ENCODE measurements at places on chromosomes 5 and 9.

GRCh38 chr9:89865357-89865756 is 260.5 kb downstream of the GADD45G start:
- DNase-seq, result no peak

GRCh38 chr5:169527066-169527465 is 56.5 kb upstream of the SPDL1 start:
- DNase-seq, result no peak

GRCh38 chr5:168076561-168076991 is 214.9 kb upstream of the WWC1 start:
- no peak for DNase-seq

GRCh38 chr5:59703789-59704188 is 189.7 kb downstream of the PDE4D start:
- no peak for DNase-seq

DNA sequence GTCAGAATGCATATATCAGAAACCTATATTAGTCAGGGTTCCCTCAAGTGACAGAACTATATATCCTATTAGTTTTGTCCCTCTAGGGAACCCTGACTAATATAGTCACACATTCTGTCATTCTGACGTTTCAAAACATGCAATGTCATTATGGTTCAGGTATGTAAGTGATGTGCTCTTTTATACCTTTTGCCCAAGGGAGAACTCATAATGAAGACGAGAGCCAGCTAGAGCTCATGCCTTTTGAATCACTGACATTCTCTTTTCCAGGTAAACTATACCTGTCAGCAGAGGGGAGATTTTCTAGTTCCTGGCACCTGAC is 576.7 kb downstream of the LRRC70 start:
- no peak for DNase-seq

GRCh38 chr5:428219-428618 is 14.8 kb upstream of the EXOC3 start:
- DNase-seq, result no peak

DNA sequence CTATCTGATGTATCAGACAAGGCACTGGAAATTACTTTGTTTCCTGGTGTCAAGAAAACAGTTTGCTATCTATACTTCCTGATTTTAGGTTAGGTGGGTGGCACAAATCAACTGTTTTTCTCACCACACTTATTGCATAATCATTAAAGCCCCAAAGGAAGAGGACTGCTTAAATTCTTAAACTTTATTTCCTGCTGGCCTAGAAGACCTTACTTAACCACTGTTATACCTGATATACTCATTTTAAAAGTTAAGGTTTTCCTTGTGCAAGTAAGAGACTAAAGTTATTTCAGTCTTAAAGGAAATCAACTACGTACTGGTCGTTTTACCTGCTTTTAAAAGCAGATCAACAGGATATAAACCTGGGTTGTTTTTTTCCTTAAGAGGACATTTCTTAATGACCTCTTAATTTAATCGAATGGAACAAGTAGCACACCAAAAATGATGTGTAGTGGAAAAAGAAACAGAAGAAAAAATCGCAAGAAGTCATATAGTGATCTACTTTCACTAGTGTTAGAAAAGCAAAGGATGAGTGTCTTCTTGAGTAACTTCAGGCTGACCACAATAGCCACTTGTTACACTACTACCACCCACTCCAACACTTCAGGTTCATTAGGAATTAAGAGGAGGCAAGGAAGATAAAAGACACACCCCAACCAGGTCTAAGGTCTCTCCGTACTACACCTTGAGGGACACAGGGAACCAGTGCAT is 974 bp downstream of the CLINT1 start:
- no peak for DNase-seq

GRCh38 chr5:138950421-138951031 is 75.4 kb upstream of the LRRTM2 start:
- DNase-seq, result no peak

GRCh38 chr9:98795970-98796363 is 388 bp downstream of the ANKS6 start:
- DNase-seq, result no peak

DNA sequence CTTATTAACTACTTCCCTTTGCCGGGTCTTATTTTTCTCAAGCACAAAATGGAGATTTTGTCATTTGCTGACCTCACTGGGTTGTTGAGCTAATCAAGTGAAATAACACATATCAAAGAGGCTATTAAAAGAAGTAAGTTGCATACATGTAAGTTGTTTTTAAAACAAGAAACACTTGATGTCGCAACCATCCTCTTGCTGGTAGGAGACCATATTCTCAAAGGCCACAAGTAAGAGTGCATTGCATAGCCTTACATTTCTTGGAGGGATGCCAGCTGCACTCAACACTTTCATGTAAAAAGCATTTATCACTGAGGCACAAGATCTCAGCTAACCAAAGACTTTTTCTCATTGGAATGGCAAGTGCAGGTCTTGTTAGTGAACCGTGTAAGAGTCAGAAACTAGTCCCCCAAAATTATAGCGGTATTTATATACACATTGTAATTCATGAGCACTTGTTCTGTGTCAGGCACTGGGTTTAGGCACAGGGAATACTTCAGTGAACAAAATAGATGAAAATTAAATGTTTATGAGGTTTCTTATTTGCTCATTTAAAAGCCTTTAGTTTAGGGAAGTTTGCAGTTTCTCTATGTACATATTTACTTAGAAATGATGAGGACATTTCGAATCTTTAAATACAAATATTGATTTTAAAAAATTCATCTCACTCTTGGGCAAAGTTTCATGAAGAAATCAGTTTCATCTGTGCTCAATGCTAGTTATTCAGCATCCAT is 72.0 kb downstream of the ZFAND5 start:
- DNase-seq, result no peak

- DNase-seq, result no peak
Observed at GRCh38 chr5:1751026-1751863, 48.4 kb downstream of the MRPL36 start.

- DNase-seq, result no peak
Observed at GRCh38 chr5:41843456-41844370, 26.5 kb downstream of the OXCT1 start.

DNA sequence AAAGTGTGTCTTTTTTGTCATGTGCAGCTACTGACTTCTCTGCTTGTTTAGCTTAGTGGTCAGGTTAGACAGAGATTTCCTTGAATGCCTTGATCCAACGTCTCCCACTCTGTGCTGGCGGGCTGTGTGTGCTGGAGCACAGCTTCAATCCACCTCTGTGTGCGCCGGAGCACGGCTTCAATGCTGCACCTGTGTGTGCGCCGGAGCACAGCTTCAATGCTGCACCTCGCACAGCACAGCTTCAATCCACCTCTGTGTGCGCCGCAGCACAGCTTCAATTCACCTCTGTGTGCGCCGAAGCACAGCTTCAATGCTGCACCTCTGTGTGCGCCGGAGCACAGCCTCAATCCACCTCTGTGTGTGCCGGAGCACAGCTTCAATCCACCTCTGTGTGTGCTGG is 69.0 kb upstream of the PHYKPL start:
- no peak for DNase-seq

GRCh38 chr5:169385636-169386035 is 84.7 kb upstream of the SLIT3 start:
- no peak for DNase-seq

- DNase-seq, result peak; percentile 11
Observed at GRCh38 chr5:59367791-59368394, 525.6 kb downstream of the PDE4D start.

DNA sequence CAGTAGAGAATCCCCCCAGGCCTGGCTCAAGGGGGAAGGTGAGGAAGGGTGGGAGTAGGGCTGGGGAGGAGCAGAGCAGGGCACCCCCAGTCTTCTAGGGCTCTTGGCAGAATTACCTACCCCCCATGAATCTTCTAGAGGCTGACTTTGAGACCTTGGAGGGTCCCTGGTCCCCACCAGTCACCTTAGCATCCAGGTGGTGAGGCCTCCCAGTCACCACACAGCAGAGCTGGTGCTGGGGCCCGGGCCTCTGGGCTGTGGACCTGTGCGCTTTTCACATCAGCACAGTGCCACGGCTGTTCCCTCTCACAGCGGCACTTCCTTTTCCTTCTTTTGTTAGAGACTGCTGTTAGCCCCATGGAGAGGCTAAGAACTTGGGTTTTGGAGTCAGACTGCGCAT is 148.6 kb upstream of the PITX1 start:
- no peak for DNase-seq

DNA sequence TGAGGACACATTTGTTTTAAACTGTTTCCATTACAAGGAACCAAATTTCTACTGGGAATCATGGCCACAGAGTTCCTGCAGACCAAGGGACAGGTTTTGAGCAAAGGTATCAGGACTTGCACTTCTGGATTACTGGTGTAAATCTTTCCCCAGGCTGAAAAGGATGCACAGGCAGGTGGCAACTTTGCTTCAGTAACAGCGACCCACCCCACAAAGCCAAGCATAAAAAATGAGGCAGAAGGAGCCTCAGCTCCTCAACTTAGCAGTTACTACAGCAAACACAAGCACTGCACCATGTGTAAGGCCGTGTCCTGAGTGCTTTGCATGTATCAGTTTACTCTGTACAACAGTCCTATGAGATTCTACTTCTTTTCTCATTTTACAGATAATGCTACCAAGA is 251.9 kb downstream of the EBF1 start:
- no peak for DNase-seq

- no peak for DNase-seq
Observed at GRCh38 chr5:7970816-7971215, 101.9 kb downstream of the MTRR start.

DNA sequence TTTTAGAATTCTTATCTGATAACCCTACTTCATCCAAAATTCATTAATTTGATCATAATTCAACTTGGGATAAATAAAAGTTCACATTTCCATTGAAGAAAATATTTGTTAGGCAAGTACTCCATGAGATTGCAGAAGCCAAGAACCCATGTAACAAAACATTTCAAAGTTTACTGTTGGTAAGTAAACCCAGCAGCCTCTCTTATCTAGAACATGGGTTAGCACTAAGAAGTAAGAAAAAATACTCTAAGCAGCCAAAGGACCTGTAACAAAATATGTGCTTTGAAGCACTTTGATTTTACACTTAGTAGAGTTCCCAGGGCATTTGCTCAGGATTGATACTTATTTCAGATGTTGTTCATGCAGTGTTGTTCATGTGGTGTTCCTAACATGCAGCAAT is 8.7 kb downstream of the MAP3K1 start:
- DNase-seq, result no peak

DNA sequence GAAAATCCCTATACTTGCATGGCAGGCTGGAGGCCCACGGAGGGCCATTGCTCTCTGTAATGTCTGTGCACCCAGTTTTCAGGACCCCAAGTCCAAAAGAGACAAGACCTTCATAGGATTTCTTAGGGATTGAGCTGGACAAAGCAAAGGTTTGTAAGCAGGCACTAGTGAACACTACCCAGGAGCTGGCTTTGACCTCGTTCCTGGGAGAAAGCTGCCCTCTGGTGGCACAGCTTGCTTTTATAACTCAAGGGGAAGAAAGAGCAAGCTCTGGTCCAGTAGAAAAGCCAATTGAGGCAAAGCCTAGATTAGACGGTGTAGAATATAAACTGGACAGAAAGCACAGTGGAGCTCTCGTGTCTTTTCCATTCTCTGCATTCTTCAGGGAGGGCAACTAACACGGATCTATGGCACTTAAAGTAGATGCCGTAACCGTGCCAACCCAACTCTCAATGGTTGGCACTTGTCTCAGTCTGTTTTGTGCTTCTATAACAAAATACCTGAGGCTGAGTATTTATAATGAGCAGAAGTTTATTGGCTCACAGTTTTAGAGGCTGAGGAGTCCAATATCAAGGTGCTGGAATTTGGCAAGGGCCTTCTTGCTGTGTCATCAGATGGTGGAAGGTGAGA is 7.9 kb downstream of the GABRP start:
- no peak for DNase-seq

DNA sequence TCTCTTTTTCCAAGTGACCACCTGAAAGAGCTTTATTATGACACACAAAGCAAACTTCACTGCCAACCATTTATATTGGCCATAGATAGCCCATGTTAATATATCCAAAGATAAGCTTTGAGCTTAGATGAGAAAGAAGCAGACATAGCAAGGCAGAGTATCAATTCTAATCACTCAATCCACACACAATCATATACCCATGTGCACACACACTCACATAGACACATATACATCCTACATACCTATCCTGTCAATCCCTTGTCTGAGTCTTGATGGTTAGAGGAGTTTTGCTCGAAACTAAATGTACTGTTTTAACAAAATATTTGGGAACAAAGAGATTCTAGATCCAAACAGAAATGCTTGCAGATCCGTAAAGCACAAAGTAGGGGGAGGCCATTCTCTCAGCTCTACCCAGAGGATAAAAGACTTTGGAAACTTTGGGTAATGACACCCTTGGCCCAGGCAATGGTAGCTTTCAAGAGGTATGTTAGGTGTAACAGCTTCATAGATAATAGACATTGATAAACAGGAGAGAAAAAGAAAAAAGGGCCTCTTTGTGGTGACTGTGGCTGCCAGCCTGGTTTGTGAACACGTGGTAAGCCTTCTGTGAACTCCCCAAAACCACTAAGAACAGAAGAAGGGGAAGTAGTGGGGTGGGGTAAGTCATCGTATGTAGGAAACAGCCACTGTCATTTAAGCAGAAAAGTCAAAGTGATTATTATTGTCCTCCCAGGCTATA is 121.6 kb downstream of the TLR4 start:
- DNase-seq, result peak; percentile 1

GRCh38 chr5:55037890-55038289 is 13.8 kb downstream of the GZMK start:
- no peak for DNase-seq

- no peak for DNase-seq
Observed at GRCh38 chr9:69975681-69976080, 68.0 kb upstream of the MAMDC2 start.

- DNase-seq, result no peak
Observed at GRCh38 chr5:19172926-19173470, 815.0 kb downstream of the CDH18 start.

GRCh38 chr5:25570067-25570583 is 925.3 kb upstream of the CDH10 start:
- no peak for DNase-seq

- DNase-seq, result no peak
Observed at GRCh38 chr9:91805031-91805430, 145.0 kb downstream of the ROR2 start.

DNA sequence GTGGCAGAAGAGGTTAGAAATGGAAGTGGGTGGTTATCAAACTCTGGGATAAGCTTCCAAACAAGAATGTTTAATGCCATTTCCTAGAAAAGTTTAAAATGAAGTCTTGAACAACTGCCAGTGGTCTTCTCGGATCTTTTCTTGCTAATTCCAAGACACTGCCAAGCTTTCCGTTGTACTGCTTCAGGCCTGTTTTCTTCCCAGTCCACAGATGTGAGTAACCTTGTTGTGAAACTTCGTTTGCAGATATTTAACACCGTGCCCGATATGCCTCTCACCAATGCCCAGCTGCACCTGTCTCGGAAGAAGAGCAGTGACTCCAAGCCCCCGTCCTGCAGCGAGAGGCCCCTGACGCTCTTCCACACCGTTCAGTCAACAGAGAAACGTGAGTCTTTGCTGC is 269.8 kb downstream of the NR3C1 start:
- no peak for DNase-seq

DNA sequence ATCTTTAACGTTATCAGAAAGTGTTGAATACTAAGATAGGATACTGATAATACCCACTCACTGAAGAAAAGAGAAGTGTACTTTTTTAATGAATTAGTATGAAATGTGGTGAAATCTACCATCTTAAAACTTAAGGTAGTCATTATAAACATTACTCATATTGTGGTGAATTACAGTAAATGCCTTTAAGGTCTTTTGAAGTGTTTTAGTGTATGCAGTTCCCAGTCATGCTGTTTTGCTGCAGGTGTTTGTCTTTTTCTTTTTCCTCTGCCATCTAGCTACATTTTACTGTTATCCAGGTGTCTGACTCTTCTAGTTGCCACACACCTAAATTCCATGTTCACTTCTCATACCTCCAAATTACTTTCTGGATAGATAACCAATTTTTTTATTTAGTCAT is 72.6 kb downstream of the ERMP1 start:
- DNase-seq, result no peak
